ENCODE measurements at places on chromosomes 1 and 21.

GRCh38 chr1:77281491-77282186, at the start of gene AK5:
AK5 (plus strand) TSS chr1:77282019; CDS start chr1:77282314, 295 bp downstream.
- DNase-seq: no peak

- DNase-seq: no peak
Observed at GRCh38 chr1:225748529-225748928, 29.1 kb upstream of the SRP9 start.

- DNase-seq: no peak
Observed at GRCh38 chr1:243827206-243827605, 22.8 kb downstream of the AKT3 start.

DNA sequence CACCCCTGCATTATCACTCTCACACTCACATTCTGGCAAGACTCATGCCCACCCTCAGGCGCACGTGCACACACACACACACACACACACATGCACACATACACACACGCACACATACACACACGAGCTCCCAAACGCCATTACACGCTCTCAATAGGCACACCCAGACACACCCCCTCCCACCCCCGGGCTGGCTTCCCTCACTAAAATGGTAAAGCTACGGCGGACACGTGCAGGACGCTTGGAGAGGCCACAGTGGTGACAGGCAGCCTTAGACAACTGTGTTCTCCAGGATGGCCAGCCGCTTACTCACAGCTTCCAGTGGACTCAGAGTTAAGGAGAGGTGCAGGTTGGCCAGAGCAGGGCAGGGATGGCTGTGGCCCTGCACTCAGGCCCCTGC, 10.1 kb downstream of the MATN1 start:
- no peak for DNase-seq

- no peak for DNase-seq
Observed at GRCh38 chr1:38923607-38924006, 18.0 kb downstream of the RHBDL2 start.

GRCh38 chr1:112923234-112923958, 32.6 kb downstream of the SLC16A1 start:
- no peak for DNase-seq

Measured in T-cell (primary cell).